NCI-H226 (cell line): ENCODE measurements at places on chromosomes 5 and 9.

DNA sequence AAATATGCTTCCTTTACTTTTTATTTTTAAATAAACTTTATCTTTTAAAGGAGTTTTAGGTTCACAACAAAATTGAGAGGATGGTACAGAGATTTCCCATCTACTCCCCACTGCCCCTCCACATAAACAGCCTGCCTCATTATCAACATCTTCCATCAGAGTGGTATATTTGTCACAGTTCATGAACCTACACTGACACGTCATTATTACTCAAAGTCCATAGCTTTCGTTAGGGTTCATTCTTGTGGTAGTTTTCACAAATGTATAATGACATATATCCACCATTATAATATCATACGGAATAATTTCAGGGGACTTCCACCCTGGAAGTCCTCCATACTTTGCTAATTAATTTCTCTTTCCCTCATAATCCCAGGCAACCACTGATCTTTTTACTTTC, 204.9 kb downstream of the SMARCA2 start:
- DNase-seq: no peak

GRCh38 chr5:124745928-124746915, at the start of gene ZNF608:
Gene ZNF608 (minus strand): TSS chr5:124746639. CDS start chr5:124744989, 1,650 bp downstream.
- DNase-seq: no peak

DNA sequence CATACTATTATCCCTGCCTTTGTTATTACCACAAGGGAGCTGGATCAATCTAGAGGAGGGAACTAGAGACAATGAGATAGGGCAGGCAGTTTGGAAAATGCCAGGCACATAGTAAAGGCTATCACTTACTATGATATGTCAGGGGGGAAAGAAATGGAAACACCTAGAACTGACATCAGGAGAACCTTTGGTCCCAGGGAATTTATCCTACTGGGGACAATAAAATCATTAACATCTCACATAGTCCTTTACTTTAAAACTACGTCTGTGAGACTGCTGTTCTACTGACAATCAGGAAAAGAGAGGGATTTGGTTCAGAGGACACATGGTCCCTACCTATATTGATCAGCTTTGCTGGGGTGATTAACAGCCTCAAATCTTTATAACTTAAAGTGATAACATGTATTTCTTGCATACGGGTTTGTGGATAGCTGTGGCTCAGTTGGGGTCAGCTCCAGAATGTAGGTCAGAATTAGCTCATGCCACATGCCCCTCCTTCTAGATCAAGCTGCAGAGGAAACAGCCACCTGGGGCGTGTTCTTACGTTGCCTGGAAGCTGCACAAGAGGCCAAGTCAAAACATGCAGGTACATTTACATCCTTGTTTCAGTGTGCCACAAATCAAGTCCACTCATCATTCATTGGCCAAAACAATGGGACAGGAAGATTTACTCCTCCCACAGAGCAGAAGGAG, 43.9 kb upstream of the ALDOB start:
- no peak for DNase-seq

DNA sequence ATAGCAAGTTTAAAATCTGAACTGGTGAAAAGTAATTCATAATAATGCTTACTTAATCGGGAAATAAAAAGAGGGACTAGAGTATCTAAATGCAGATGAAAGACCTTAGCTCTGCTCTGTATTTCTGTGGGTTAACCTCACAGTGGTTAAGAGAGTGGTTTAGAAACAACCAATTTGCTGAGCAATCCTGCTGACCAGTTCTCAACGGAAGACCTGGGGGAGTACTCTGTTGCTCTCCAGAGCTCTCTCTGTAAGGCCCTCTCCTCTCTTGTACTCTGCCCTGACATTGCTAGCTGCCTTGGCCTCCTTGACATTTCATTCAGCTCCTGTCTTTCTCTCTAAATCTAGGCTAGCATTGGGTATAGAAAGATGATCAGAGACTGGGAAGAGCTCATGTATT, 1186.6 kb upstream of the SEMA6A start:
- no peak for DNase-seq

- DNase-seq: no peak
These were observed 4.1 kb upstream of the BBLN start for GRCh38 chr9:128155736-128156500.

DNA sequence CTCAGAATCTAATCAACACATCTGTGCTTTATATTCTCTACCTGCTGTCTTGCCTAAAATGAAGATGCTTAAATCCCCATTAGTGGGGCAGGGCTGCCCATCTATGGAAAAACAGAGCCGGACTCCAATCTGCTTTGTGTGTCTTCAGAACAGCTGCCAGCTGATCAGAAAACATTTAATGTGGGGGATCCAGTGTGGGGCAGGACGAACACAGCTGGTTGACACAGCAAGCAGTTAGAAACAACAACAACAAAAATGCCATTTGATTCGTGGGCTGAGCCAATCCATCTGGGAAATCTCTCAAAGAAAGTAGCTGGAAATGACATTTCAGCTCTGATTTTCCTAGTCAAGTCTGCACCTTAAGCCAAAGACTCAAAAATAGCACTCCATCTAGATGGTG, 99.8 kb downstream of the PPP2R2B start:
- DNase-seq: no peak
